ENCODE measurements at places on chromosomes 2 and 18.
A peak's percentile ranks its signal among the peaks of the same experiment; 100 is the strongest.

GRCh38 chr2:83654091-83654611 is 804.9 kb downstream of the SUCLG1 start:
- no peak for DNase-seq

GRCh38 chr2:11692966-11693521 is 23.0 kb upstream of the NTSR2 start:
- peak; percentile 43 for DNase-seq

- DNase-seq: peak; percentile 87
These were observed 125.7 kb downstream of the RBMS1 start for GRCh38 chr2:160367887-160368286.

DNA sequence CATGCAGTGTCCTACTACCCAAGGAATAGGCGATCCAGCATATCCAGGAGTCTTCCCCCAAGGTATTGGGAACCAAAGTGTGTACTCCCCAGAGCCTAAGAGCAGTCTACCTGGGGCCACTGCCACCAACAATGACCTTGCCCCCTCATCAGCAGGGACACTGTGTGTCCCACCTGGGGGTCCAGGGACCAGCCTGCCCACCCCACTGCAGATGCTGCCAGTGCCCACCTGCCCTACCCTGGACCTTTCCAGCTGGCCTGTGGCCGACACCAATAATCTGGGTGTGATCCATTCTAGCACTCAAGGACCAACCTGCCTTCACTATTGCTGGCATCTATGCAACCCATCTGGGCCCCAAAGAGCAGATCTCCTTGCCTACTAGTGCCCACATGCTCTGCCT is 32.2 kb downstream of the DNAH7 start:
- DNase-seq: no peak

DNA sequence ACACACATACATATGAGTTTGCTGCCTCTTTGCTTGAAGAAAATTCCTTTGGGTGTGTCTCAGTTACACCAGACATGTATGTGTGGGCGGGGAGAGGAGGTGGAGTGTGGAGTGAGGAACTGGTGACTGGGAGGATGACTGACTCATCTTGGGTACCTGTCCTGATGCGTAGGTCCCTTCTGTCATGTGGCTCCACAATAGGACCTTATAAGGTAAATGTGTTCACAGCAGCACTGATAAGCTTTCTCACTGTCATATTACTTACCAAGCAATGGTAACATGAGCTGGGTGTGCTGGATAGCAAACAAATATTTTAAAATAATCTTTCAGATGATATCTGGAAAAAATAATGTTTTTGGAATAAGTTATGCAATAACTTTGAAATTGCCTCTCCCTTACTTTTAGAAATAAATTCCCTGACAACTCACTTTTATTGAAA is 45.1 kb downstream of the SLC9A2 start:
- DNase-seq: no peak

- no peak for DNase-seq
These were observed 43.5 kb upstream of the KCNG2 start for GRCh38 chr18:79754022-79754761.

DNA sequence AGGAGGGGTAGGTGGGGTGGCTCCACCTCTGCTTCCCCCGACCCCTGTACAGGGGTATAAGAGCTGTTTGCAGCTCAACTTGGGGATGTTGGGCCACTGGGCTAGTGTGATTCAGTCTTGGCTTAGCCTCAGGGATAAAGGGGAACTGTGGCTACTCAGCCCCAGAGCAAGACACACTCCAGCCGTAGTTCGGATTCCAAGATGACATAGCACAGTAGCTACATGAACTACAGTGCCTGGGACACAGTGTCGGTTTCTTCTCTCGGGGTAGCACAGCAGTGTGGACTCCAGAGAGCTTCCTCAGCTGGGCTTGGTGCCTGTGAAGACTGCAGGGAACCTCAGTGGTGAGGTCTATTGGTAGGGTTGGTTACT is 21.1 kb downstream of the CARF start:
- DNase-seq: peak; percentile 49

- no peak for DNase-seq
These were observed 154.3 kb downstream of the GLI2 start for GRCh38 chr2:120889936-120890335.

- peak; percentile 93 for DNase-seq
These were observed at the start of gene CYB5A for GRCh38 chr18:74291771-74292540. Gene CYB5A (minus strand): TSS chr18:74291963. CDS start chr18:74291875, 88 bp downstream.

DNA sequence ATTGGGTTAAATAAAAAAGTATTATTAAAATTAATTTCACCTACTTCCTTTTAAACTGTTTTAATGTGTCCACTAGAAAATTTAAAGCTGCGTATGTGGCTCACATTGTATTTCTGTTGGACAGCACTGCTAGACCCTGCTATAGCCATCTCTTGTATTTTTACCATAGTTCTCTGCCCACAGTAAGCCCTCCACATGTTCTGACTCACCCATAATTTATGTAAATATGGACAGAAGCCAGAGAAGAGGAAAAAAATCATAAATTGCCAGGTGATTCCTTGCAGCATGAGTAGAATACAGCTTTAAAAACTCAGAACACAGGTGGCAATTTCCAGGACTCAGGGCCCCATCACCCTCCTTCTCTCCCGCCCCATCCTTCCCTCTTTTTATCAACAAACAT is 142.4 kb upstream of the MEX3C start:
- no peak for DNase-seq

DNA sequence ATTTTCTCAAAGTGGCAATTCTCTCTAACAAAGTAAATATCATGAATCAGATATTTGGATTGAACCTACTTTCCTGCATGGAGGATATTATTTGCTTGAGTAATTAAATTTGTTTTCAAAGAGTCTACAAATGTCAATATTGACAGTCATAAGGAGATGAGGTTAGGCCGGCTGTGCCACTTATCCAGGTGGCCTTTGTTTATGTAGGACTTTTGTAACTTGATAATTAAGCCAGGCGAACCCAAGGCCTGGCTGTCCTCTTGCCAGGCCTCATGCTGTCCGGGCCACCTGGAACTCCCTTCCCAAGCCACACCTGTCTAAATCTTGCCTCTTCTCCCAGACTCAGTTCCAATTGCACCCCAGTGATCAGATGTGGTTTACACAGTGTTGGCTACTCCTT is 255.2 kb downstream of the ACKR3 start:
- no peak for DNase-seq

DNA sequence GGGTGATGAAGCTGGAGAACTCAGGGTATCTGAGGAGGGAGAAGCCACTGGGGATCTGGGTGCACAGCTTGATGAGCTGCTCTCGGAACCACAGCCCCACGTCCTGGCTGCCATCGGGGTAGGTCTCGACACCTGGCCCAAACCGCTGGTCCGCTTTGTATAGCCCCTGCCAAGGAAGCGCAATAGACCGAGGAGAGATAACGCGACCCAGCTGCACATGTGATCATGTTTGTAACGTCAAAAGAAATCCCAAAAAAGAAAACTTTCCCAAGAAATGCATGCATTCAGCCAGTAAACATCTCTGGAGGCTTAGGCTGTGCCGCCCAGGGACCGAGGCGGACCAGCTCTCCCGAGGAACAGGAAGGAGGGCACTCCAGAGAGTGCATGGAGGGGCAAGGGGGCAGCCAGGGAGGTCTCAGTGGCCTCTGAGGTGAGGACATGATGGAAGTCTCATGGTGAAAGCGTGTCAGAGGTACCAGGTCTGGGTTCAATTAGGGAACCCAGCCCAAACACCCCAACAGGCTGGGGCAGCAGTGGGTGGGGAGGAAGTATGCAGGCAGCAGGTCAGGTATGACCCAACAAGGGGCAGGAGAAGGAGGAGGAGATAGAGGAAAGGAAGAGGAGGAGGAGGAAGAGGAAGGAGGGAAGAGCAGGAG is 28.3 kb downstream of the ANKMY1 start:
- no peak for DNase-seq

- no peak for DNase-seq
These were observed 209.5 kb downstream of the NDUFA10 start for GRCh38 chr2:239815671-239816070.

DNA sequence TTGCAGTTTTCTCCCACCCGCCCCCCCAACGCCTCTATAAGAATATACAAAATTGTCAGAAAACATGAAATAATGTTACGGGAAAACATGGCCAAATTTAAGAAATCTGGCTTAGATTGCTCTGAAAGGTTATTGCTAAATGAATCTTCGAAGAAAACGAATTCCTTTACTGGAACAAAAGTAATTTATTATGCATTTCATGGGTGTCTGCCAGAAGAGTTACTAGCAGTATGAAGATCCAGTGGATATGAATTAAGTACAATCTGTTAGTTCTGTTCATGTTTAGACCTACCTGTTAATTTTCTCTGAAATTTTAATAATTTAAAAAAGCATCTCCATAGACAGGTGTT is 21.9 kb downstream of the GATA6 start:
- DNase-seq: no peak

GRCh38 chr2:210162466-210163124 is 8.6 kb downstream of the KANSL1L start:
- DNase-seq: peak; percentile 46

DNA sequence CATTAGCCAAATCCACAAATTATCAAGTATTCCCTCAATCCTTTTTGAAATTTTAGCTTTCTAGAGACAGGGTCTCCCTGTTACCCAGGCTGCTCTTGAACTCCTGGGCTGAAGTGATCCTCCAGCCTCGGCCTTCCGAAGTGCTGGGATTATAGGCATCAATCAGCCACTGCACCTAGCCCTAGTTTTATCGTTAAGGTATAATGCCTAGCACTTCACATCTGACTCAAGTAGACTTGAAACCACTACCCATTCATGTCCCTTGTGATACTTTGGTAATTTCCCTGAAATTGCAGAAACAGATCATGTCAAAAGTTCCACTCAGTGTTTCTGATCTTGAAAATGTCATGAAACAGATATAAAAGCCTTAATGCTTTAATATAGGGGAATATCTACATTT is 26.3 kb downstream of the MEX3C start:
- no peak for DNase-seq

- peak; percentile 37 for DNase-seq
These were observed 66.7 kb downstream of the DNMT3A start for GRCh38 chr2:25274868-25275574.

DNA sequence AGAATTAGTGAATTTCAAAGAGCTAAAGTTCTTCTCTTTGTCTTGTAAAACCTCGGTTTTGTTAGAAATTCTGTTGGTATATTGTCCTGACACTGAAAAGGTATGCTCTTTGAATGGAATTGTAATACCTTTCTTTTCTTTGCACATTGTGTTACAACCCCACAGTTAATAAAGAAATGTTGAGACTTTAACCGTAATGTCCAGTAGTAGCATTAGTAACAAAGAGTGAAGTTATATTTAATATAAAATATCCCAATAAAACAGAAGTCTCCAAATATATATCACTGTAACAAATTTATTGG is 69.8 kb downstream of the EHBP1 start:
- DNase-seq: no peak

DNA sequence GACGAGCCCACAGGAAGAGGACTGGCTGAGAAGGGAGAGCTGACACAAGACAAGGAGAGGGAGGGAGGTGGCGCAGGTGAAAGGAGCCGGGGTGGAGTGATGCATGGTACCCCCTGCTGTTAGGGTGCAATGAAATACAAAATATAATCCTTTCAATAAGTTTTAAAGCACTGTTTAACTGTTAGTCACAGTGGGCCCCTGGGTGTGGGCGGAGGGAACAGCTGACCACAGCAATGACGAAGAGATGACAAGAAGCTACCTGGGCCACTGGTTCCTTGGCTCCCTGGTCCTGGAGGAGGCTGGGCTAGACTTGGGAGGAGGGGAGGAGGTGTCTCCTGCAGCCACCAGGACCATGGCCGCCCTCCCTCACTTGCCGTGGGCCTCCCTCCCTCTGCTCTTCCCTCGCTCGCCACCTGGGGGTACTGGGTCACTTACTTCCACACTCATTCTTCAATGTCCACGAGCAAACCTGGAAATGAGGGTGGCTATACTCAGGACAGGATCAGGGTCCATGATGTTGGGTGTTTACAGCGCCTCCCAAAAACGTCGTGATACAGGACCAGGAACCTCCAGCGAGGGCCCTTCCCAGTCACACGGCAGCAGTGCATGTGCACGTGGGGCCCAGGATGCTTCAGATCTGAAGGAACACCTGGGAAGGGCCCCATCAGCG is 196.1 kb downstream of the ANKRD30B start:
- no peak for DNase-seq

- DNase-seq: peak; percentile 22
These were observed 547.4 kb upstream of the ID2 start for GRCh38 chr2:8134473-8134932.

DNA sequence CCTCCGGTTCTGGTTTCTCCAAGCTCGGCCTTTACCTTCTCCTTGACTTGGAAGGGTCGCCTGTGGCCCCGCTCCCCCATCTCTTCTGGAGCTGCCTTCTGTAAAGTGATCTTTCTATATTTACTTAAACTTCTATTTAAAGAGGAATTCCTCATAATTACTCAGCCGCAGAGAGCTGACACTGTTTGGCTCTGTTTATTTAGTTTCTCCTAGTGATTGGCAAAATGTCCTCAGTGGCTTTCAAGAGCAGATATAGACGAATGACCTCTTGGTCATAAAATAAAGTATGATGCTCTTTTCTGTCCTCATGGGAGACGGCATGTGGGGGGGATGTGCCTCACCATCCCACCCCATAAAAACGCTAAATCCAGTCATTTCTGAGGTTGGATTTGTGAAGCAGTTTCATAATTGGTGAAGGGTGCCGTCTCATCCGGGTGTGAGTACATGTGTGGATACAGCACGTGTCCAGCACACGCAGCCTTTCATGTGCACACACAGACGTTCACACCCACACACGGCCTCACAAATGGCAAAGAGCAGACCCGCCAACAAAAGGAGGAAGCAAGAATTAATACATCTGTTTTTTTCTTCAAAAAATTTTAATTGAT is 43.4 kb upstream of the SMAD7 start:
- peak; percentile 50 for DNase-seq

DNA sequence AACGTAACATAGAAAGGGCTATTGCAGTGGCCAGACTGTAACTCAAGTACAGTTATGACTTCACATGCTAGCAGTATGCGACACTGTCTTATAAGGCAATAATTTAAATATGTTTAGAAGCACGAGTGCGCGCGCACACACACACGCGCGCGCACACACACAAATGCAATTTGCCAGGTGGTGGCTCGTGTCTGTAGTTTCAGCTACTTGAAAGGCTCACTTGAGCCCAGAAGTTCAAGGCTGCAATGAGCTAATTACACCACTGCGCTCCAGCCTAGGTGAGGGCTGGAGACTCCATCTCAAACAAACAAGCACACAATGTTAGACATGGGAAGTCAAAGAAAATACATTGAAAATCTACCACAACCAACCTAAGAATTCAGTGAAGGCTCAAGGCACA is 103.7 kb downstream of the USP34 start:
- no peak for DNase-seq
